ENCODE measurements at places on chromosomes 6 and 20.

DNA sequence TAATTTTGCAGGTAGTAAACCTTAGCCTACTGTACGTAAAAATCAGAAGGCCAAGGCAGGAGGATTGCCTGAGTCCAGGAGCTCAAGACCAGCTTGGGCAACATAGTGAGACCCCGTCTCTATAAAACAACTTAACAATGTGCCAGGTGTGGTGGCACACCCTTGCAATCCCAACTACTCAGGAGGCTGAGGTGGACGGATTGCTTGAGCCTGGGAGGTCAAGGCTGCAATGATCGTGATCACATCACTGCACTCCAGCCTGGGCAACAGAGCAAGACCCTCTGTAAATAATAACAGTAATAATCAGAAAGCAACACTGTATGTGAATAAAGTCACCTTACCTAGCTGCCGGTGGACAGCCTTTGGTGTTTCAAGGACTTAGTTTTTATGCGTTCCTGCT, 48.9 kb downstream of the MTHFD1L start:
- no peak for DNase-seq

DNA sequence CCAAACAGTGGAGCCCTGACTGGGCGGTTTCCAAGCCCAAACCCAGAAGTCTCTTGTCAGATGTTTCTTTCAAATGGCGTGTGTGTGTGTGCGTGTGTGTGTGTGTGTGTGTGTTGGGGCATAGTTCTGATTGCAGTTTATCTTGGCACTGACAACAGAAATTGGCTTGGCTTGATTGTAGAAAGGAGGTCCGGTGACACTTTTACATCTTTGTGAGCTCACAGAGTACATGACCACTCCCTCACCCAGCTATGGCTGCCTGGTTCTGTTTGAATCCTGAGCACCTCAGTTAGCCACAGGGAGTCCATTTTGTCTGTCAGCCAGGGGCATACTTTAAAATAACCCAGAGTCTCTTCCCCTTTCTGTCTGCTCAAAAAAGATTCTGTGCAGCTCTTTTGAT, 276.3 kb downstream of the CD83 start:
- DNase-seq: no peak

- no peak for DNase-seq
Measured at GRCh38 chr6:47464052-47464451, 13.5 kb upstream of the CD2AP start.

DNA sequence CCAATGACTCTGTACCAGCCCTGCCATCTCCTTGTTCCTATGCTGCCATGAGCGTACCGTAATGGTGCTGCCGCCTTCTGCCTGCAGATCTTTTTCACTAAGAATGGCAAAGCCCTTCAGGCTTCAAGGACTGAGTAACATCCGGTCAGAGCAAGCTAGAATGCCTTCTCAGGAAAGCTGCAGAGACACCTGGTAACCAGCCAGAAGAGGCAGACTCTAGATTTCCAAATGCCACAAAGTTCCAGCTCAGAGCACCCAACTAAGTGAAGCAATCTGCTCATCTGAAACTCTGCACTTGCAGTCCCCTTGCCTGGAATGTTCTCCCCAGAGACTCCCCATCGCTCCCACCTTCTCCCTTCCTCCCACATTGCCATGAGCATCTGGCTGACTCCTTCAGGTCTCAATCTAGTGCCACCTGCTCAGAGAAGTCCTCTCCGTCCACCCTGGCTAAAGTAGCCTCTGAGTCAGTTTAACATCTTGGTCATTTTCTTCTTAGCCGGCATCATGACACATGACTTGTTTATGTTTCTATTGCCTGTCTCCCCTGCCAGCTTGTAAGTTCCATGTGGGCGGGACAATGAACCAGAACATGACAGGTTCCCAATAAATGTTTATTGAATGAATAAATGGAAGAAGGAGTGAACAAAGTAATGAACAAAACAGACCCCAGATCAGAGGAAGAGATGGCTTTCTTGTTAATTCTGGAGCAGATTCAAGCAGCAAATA, 6.9 kb upstream of the OCSTAMP start:
- no peak for DNase-seq

- DNase-seq: no peak
Measured at GRCh38 chr6:143374014-143374413, 76.5 kb downstream of the ADAT2 start.

- no peak for DNase-seq
Measured at GRCh38 chr6:36865835-36866234, 8.8 kb downstream of the PPIL1 start.

GRCh38 chr20:58403272-58403671, 14.2 kb downstream of the VAPB start:
- DNase-seq: no peak

DNA sequence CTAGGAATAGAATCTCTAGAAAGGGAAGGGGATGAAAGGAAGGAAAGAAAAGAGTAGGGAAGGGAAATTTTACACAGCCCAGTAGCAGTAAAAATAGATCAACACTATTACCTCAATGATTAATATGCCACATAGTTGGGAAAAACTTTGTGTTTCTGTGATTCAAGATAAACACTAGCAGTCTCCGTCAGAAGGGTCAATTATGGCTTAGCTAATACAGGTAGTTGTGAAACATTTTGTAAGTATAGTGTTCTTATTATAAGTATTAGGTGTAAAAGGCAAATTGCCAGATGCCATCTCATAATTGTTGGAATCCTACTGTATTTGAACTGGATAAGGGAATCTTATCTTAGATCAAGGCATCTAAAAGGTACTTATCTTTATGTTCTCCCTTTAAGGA, 165.7 kb downstream of the MTFR2 start:
- no peak for DNase-seq

DNA sequence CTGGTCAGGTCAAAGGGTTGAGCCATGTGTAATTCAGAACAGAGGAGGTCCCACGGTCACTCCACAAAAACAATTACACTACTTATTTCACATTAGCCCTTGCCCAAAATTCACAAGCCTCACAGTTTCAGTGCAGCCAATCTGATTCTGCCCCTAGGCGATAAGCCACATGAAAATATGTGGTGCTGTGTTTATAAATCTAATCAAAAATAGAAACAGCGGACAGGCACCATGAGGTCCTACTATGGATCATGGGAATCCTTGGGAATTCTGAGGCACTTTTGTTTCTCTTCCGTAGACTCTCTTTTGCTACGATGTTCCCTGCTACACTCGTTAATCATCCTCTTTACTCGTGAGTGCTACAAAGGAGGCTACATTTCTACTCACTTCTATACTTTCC, 476.1 kb downstream of the TFAP2A start:
- no peak for DNase-seq

GRCh38 chr6:85394853-85395538, 54.9 kb upstream of the NT5E start:
- DNase-seq: no peak

DNA sequence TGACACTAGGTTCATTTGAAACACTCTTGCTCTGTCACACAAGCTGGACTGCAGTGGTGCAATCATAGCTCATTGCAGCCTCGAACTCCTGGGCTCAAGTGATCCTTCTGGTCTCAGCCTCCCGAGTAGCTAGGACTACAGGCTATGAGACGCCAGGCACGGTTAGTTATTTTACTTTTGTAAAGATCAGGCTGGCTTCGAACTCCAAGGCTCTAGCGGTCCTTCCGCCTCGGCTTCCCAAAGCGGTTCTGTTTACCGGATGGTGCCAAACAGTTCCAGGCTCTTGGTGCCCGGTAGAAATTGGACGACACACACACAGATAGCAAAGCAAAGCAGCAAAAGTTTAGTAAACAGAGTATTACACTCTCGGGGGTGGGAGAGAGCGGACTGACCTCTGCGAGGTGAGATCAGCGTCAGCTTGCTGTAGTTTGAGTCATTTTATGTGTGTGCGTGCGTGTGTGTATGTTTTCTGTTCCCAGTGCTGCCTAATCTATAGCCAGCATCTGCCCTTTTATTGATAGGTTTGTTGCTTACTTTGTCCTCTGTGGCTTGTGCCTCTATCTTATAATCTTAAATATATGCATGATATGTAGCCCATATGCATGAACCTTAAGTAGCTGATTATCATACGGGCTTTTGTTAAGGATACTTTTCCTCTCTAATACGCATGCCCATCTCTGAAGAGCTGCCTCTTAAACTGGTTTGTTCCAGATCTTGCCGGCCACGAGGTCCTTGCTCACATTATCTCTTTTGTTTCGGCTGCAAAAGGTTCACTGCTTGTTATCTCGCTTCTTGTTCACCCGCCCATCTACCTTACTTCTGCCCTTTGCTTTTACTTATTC, 75.2 kb downstream of the OR2B2 start:
- DNase-seq: no peak

DNA sequence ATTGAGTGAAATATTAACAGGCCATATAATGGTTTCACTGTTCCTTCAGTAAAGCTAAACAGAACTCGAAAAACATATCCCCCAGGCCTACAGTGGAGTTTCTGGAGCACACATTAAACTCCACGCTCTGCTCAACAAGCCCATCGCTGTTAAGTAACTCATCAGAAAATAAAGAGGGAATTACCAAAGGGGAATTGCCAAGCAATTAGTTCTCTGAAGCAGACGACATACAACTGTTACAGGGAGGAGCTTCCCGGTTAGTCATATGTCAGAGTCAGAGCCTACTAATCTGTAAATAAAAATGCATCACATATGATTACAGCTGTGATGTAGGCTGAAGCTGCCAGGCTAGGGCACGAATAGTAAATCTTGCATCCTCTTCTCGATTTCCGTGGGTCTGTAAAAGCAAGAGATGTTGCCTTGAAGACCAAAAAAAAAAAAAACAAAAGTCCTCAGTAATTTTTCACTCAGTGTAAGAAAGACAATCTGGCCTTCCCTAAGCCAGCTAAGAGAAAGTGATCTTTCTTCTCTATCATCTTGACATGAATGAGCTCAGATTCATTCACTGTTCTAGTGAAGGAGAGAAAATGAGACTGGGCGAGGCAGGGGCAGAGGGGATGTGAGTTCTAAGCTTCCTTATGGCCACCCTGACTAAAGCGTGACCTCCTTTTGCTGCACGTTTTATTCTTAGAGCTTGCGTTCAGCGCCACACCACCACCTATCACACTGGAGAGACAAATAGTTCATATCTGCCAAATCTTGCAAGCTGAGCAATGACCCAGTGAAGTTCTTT, 13.8 kb downstream of the ATXN1 start:
- no peak for DNase-seq

DNA sequence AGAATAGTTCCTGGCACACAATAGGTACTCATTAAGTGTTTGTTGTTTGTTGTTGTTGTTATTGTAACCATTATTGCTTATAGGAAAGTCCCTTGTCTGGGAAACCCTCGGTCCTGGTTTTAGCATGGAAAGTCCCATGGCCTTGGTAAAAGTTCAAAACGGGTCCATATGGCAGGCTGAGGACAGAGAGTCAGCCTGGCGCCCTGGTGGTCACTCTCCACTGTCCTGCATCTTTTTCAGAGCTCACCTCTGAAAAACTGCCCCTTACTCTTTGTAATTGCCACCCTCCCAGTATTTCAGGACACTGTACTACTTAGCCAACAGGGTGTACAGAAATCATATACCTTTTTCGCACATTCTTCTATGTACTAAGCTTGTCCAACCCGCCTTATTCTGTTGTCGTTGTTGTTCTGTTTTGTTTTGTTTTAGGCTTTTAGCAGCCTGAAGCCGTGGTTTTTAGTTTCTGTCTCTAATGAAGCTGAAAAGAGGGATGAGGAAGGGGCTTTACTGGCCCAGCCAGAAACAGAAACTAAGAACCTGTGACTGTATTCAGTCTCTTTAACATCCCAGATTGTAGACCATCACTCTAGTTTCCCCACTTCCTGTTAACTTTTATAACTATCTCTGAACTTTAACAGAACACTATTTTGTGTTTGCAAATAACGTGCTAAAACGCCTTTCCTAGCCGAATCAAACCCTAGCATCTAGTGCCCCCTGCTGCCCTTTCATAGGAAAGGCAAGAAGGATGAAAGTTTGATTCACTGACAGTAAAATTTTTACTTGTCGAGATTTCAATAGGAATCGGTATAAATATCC, 7.6 kb upstream of the TMEM14A start:
- peak; percentile 62 for DNase-seq

DNA sequence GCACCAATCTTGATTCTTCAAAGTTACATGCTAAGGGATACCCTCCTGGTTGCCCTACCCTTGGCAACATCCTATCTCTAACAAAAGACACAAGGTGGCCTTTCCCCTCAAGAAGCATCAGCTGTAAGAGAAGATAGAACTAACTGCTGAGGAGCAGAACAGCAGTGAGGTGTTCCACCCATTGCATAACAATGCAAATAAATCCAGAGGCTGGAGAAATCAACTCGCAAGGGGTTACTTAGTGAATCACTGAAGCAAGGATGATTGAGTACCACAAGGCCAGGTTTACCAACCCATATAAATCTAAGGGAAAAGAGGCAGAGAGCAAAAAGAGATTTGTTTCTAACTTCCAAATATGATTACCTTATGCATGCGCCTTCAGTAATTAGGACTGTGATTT, 36.7 kb downstream of the F13A1 start:
- DNase-seq: no peak

GRCh38 chr6:108588586-108588985, 27.9 kb downstream of the FOXO3 start:
- DNase-seq: no peak

- no peak for DNase-seq
Measured at GRCh38 chr6:27836141-27836782, 75.9 kb downstream of the OR2B2 start.

DNA sequence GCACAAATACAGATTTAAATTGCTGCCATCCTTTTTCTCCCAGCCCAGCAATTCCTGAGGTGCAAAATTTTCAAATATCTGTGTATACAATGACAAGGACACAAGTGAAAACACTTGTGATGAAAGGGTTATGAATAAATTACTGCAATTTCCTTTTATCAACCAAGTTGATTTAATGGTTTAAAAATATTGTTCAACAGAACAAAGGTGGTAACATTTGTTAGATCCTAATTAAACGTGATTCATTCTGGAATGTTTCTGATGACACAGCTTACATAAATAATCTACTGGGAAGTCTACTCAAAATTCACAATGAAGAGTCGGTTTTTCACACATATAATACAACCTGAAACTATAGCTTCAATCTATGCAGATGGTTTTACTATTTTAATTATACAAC, 17.1 kb downstream of the B4GALT5 start:
- DNase-seq: no peak

DNA sequence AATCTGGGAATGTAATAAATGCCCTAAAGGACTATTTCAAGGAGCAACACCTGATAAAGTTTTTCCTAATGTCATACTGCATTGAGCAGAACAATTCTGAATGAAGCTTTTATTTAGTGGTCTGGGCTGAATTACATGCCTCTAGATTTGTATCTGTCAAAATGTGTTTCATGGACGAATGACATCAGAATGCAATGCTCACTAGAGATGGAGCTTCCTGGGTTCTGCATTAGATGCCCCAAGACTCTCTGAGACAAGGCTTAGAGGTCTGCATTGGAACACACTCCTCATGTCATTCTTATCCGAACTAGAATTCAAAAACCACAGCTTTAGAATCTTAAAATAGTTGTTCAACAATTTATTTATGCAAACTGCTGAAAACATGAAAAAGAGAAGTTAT, 62.0 kb downstream of the SYNE1 start:
- no peak for DNase-seq

All from smooth muscle cell of the brain vasculature (primary cell).